ENCODE measurements at places on chromosomes 11 and 22. TPM values are rescaled to one million over a fixed set of nuclear protein-coding genes. Genes with fewer than 3 reads are reported as not detected.

DNA sequence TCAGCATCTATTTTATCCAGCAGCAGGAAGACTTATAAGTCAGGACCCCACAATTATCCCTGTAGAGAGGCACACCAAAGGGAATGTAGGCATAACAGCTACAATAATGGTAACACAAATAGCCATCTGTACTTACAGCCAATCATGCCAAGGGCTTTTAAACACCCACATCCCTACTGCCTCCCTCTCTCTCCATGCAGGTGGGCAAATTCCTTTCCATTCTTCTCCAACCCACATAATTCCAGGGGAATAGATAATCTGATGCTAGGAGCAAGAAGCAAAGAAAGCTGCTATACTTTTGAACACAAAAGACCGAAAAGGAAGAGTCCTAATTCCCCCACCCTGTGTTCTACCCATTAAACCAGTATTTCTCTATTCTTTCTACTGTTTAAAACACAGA is 46.7 kb downstream of the RBFOX2 start:
- DNase-seq = no peak

GRCh38 chr22:31895411-31896123 is 48.8 kb upstream of the YWHAH start:
- no peak for DNase-seq

DNA sequence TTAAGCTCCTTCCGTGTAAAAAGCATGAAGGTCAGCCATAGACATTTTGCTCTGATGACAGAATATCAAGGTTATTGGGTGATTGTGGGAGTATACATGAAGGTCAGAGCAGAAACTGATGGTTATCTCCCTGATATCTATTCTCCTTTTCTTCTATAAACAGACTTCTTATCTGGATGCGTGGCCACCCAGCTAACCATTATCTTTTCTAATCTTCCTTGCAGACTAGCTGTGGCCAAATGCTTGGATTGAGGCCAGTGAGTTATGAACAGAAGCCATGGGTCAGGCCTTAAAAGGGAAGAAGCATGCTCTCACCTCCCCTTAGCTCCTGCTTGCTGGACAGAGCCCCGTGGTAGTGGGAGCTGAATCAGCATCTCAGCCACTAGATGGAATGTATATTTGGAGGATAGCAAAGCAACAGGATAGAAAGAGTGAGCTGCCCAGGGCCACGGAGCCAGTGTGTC is 31.3 kb upstream of the LRRC55 start:
- peak; percentile 24 for DNase-seq

DNA sequence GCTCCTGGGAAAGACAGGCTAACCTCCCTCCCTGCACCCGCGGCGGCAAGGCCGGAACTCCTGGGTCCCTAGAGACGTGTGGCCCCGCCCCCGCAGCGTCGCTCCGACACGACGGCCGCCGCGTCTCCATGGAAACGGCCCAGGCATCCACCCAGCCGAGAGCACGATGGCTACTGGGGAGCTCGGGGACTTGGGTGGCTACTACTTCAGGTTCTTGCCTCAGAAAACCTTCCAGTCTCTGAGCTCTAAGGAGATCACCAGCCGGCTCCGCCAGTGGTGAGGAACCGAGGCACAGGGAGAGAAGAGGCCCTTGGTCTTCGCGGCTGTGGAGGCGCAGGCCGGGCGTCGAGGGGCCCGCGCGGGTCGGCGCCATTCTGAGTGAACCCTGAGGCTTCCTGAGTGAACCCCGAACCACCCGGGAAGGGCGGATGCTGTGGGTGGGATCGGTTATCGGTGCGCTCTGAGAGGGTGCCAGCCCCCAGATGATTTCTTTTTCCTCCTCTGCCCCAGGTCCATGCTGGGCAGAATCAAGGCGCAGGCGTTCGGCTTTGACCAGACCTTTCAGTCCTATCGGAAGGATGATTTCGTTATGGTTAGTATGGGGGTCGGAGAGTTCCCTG is at the start of gene CFAP300:
Gene CFAP300, plus strand, starts transcription at position 133 of the 620 bp plus-strand sequence. Its CDS starts 34 bp downstream, at position 167.
- peak; percentile 83 for DNase-seq

DNA sequence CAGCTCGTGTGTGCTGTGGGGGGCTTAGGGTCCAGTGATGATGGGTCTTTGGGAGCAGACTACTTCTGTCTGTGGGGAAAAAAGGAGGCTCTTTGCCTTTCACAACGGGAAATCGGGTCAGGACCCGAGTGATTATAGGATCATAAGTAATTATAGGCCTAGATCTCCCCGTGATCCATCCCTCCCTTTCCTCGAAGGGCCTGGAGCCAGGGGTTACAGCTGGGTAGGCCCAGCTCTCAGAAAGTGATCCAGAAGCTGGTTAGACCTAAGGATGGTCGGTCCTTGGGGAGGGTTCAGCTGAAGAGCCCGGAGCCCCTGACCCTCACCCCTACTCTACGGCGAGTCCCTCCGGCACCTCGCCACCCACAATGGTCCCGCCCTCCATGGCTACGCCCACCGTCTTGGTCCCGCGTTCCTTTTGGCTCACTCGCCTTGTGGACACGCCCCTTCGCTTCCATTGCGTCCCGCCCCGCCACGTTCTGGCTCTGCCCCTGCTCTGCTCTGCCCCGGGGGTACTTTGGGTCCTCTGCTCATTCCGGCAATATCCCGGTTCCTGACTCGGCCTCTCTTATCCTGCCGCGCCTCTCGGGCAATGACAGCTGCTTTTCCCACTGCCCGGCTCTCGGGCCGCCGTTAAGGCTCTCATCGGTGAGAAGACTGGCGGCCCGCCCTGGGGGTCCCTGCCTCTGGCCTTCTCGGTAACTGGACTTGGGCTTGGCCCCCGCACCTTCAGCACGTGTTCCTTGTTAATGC is 5.0 kb downstream of the IGSF22 start:
- DNase-seq = peak; percentile 67

DNA sequence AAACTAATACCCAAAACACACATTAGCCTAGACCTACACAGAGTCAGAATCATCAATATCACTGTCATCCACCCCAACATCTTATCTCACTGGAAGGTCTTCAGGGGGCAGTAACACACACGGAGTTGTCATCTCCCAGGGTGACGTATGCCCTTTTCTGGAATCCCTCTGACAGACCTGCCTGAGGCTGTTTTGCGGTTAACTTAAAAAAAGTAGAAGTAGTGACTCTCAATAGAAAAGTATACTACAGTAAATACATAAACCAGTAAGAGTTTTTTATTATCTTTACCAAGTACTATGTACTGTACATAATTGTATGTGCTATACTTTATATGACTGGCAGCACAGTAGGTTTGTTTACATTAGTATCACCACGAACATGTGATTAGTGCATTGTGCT is 80.5 kb downstream of the PGR start:
- DNase-seq = no peak

GRCh38 chr22:38849811-38850210 is 6.0 kb upstream of the NPTXR start:
- DNase-seq = no peak

GRCh38 chr11:5036669-5037068 is 9.7 kb upstream of the OR52J3 start:
- DNase-seq = no peak

The TBX1 gene
- 8.2 TPM for polyA plus RNA-seq

The ACTN3 gene
- polyA plus RNA-seq = 129 TPM
